ENCODE measurements at places on chromosomes 3 and 15.

- no peak for DNase-seq
Observed at GRCh38 chr3:64945171-64945729, 257.4 kb upstream of the ADAMTS9 start.

GRCh38 chr15:59243622-59244021 lies 37.0 kb downstream of the LDHAL6B start:
- DNase-seq = no peak

GRCh38 chr15:61654918-61655317 lies 405.3 kb downstream of the VPS13C start:
- DNase-seq = no peak

GRCh38 chr3:70386043-70386442 lies 73.6 kb upstream of the MDFIC2 start:
- no peak for DNase-seq

DNA sequence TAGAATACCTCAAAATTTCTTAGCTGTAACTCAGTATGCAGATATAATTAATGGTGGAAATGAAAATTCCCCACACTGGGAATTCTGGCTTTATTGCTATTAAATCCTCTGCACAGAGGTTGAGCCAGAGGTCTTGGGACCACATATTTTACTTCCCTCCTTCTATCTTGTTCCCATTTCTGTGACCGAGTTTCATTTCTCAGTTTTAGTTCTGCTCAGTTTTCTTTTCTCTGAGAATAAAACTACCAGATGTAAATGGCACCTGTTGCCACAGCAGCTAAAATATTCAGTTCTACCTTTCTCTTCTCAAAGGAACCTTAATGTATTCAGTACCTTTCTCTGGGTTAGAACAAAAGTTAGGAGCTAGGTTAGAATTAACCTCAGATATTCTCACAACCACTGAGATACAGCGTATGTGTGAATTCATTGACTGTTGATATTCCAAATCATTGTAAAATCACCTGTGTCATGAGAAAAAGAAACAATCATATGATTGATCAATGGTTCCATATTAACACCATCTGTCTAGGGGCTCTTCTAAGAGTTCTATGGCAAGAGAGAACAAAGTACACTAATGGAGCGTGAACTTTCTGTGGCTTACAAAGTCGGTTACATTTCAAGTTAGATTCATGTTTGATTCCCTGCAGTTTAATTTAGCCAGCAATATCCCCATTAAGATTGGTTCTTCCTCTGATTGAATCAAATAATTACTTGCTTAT lies 374.1 kb downstream of the EFHB start:
- no peak for DNase-seq

GRCh38 chr3:35965908-35966307 lies 326.6 kb downstream of the ARPP21 start:
- peak; percentile 31 for DNase-seq

GRCh38 chr3:10154335-10155122 lies 10.2 kb upstream of the IRAK2 start:
- no peak for DNase-seq

GRCh38 chr3:122391681-122392446 lies 7.9 kb downstream of the FAM162A start:
- no peak for DNase-seq

- no peak for DNase-seq
Observed at GRCh38 chr3:193875601-193876321, 260.2 kb upstream of the HES1 start.

DNA sequence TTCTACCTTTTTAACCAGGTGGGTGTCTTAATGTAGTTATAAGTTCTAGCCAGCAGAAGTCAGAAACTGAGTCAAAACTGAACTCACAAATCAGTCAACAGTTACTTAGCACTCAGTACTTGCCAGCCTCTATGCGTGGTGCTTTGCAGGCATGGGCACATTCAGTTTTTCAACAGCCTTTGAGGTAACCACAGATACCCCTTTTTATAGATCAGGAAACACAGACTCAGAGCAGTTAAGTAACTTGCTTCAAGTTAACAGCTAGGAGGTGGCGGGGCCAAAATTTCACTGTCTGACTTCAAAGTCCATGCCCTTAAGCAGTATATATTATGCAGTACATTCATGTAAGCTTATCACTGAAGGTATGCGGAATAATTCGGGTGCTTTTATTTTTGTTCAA lies 139.4 kb downstream of the FHIT start:
- no peak for DNase-seq

DNA sequence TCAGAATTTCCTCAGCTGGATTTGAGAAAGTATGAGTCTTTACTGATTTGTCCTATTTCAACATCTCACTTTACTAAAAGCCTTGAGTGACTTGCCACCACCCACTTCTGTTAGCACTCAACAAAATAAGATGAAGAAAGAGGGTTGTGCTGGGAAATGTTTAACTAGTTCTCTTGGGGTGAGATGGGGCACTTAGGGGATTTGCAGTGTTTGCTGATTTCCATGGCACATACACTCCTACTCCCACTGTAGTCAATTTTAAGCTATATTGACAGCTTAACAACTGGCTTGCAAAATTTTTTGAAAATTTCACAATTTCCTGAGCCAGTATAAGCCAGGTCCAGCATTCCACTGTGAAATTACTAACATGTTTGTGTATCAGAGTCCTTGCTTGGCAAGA lies 463.1 kb upstream of the ARHGEF26 start:
- no peak for DNase-seq

DNA sequence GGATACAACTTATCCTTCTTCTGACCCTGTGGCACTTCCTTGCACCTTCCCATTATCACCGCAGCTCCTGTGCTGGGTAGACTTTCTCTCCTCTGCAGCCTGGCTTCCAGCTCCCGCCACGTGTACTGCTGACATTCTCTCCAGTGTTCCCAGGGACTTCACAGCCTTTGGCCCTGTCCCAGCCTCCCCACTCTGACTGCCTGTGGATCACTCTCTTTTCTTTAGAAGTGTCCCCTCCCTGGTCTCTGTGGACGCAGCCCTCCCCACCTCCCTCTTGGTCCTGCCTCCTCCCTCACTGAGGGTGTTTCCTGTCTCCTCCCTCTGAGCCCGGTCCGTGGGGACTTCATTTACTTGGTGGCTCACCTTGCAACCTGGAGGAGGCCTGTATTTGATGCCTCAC lies 17.4 kb downstream of the PDIA5 start:
- DNase-seq = peak; percentile 40

DNA sequence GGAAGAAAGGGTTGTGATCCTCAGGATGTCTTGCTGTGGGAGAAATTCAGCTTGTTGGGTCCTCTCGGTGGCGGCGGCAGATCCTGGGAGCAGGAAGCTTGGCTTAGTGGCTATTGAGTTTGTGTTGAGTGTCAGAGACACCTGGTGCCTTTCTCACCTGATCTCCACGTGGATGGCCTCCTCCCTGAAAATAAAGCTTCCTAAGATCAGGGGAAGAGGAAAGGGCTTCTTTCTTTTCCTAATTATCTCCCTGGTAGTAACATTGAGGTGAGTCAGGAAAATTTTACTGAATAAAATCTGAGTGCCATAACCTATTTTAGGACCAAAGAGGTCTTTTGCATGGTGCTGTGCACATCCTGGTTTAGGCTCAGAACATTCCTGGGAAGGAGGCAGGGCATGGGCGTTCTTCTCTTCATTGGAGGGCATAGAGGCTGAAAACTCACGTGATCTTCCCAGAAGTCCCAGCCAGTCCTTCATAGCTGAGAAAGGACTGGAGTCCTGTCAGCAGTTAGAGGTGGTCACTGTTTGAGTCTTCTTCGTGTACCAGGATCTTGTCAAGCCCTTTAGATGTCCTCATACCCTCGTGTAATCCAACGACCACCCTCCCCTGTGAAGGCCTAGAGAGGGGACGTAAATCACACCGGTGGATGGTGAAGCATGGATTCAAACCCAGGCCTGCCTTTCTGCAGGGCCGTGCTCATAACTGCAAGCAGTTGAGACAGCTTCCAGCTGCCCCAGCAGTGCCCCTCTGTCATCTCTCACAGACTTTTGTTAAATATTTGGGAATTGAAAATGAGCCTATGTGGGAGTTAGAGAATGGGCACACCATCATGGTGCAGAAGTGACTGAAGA lies 1.1 kb downstream of the CMTM8 start:
- peak; percentile 42 for DNase-seq

- DNase-seq = no peak
Observed at GRCh38 chr3:27927882-27928281, 205.8 kb upstream of the EOMES start.

- no peak for DNase-seq
Observed at GRCh38 chr3:148990236-148990635, 1.1 kb upstream of the GYG1 start.

- DNase-seq = peak; percentile 88
Observed at GRCh38 chr3:43214616-43215015, 71.7 kb upstream of the SNRK start.

GRCh38 chr15:68821190-68821840 lies 620 bp upstream of the ANP32A start:
- DNase-seq = no peak

DNA sequence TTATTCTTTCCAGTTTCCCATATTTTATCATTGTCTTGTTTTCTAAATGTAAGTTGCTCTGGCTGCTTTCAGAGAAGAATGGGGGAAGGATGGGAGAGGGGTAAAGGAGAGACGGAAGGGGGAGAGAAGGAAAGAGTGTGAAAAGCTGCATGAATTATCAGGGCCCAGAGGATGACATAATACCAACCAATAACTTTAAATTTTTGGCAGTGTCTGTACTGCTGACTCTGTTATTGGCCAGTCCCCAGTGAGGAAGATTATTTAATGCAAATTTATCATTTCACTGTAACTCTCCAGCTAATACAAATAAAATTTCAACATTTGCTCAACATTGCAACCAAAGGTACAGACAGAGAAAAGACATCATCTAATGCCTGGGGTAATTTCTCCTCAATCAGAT lies 551.7 kb upstream of the CFAP20DC start:
- DNase-seq = no peak

- DNase-seq = no peak
Observed at GRCh38 chr3:14730703-14731382, 55.9 kb downstream of the C3orf20 start.

DNA sequence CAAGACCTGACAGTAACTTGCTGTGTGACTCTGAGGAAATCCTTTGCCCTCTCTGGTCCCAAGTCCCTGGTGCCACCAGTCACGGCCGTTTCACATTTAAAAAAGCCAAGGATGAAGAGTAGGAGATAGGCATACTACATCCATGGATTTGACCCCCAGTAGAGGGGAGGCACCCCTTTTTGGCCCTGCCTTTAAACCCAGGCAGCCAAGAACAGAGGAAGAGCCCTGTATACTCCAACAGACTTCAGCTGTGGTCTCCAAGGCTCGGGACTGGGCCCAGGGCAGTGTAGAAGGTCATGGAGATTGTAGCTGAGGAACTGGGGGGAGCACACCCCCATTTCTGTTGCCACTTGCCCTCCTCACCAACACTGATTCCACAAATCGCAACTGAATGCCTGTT lies 3.7 kb downstream of the CAV3 start:
- no peak for DNase-seq

DNA sequence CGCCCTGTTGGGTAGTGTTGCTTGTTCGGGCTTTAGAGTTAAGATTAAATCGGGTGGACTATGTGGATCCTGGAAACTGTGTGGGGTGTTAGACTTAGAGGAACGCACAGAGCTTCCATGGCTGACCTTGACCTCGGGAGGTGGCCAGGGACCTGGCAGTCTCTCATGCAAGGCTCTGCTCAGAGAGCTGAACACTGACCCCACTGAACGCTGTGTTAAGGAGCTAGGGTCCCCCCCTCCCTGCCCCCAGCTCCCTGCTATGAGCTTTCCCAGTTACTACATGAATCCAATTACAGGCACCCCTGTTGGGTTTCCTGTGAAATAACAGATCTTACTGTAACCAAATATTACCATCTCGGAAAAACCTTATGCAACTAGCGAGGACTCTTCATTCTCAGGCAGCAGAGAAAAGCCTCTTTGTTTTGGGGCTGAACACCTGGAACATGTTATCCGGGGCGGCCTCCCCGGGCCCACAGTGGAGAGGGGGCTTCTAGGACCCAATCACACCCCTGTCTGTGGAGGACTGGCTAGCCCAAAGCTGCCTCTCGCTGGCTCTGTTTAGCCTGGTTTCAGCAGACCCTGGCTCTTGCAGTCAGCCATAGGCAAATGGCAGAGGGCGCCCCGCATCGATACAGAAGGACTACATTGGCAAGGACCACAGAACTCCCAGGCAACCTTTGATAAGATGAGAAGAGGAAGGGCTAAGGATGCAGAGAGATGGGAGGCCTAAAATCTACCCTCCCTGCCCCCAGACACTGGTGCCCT lies 25.8 kb upstream of the ALDH1A3 start:
- no peak for DNase-seq

GRCh38 chr3:104126463-104126862 lies 1240.2 kb upstream of the ALCAM start:
- DNase-seq = no peak

DNA sequence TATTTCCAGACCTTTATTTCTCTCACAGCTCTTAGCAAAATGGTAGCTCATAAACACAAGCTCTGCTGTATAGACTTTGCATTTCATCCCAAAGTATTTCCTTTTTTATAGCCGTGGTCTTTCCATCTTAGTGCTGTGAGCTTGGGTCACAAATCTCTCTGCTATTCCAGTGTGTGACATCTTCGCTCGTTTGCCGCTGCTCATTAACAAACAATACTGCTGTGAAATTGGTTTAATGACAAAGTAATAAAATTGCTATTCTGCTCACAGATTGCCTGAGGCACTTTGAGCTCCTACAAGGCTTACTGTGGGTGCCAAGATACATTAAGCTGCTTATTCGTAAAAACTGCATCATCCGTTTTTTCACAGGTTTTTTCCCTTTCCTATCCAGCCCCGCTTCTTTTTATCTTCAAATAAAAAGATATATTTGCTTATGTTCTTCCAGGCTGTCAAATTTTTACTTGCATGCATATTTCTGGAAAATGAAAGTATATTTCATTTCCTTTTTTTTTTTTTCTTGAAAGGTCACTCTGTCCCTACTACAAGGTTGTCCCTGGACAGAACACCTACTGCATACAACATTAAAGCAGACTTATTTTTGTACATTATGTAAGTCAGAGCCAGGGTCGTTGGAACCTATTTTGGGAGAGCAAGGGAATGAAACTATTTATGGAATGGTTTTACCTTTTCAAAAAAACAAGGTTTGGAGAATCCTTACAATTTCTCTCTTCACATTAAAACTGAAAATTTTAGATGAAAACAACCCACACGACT lies 174.5 kb downstream of the MEIS2 start:
- peak; percentile 5 for DNase-seq

- peak; percentile 92 for DNase-seq
Observed at GRCh38 chr3:129224984-129225393, 24.4 kb upstream of the COPG1 start.

- peak; percentile 78 for DNase-seq
Observed at GRCh38 chr15:45705510-45706473, 71.0 kb downstream of the SQOR start.

GRCh38 chr15:62059108-62059815 lies 985 bp downstream of the VPS13C start:
- DNase-seq = no peak

DNA sequence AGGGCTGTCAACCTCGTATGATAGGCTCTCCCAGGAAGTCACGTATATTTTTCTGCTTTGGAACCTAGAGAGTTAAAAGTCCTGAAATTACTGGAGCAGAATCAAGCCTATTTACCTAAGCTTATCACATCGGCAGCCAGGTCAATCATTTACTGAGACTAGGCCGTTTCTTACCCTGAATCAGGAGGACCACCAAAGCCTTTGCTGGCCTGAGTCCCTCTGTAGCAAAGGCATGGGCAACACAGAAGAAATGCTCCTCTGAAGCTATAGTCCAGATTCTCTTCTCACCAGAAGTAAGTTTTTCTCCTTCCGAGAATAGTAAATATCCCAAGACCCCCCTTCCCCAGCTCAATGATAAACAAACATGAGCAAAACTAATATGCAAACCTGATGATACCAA lies 125.9 kb upstream of the PHLDB2 start:
- no peak for DNase-seq
